ENCODE measurements at places on chromosomes 5 and 9.

DNA sequence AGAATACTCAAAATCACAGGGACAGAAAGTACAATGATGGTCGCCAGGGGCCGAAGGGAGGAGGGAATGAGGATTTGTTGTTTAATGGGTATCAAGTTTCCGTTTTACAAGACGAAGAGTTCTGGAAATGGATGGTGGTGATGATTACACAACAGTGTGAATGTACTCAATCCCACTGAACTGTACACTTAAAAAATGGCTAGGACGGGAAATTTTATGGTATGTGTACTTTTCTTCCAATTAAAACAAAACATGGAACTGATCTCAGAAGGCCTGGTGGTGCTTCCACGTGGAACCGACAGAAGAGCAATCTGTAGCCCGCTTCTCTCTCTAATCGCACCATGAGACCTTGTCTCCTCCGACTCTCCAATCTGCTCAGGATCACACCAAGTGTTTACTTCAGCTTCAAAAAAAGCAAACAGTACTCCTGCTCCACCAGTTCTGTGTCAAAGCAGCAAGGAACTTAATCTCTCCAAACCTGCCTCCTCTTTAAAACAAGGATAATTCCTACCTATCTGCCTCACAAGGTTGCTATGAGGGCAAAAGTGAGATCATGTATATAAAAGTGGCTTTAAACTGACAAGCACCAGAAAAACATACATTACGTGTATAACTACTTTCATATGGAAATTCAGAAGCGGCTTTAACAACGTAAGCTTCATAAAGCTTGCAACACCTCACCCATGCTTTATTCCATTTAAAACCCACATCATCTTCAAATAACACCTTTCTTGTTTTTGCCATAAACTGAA lies 2.1 kb downstream of the ECPAS start:
- no peak for DNase-seq

DNA sequence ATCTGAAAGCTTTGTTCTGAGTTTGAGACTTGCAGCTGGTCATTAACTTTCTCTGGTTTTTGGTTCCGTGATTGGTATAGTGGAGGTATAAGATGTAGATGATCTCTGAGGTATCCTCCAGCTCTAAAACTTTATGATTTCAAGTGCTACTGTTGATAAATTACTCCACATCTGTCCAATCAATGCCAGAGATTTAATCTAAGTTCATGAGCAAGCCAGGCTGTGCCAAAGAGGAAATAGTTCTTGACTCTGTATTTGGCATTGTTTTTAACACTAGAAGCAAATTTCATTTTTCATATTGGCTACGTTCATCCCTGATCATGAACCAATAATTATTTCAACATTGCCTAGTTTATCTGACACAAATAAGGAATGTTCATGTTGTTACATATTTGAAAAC lies 28.5 kb upstream of the CHD1 start:
- DNase-seq, result no peak

DNA sequence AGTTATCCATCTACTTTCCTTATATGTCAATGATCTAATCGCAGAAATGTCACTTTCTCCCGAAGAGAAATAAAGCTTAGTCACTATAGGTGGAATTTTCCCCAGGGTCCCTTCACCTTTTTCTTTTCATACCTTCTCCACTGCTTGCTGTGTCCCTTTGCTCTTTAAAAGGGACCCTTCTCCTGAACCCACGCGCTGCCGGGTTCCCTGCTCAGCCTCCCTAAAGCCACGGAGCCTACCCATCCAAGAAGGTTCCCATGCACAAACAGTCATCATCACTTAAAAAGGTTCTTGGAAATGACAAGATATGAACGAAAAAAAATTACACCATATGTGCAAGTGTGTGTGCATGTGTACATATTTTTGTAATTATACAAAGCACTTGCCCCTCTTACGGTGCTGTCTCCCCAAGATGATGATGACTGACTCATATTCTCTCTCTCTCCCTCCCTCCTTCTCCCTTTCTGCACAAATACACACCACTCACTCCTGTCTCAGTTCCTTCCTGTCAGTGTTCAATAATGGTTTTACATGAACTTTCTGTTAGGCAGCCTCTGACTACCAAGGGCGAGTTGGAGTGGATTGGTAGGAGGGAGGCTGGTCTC lies 1.5 kb upstream of the PTPRD start:
- DNase-seq, result no peak

DNA sequence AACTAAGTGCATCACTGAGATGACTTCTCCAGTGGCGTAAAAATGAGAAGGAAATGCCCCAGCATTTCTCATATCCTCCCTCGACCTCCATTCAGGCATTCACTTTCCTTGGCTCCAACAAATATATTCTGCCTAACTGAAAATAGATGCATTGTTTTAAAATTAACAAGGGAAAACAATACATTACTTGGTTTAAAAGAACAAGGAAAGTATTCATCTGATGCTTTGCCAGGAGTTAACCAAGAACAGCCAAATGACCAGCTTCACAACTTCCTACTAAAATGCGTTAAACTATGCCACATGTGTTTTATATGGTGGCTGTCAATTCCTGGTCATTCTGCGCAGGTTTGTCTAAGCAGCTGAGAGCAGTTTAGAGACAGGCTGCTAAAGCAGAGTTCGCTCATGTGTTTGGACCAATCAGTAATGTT lies 121.4 kb downstream of the GNAQ start:
- DNase-seq, result no peak

GRCh38 chr9:84953797-84954705 lies 284.5 kb downstream of the NTRK2 start:
- no peak for DNase-seq

GRCh38 chr9:89491694-89492093 lies 6.2 kb downstream of the SEMA4D start:
- no peak for DNase-seq

DNA sequence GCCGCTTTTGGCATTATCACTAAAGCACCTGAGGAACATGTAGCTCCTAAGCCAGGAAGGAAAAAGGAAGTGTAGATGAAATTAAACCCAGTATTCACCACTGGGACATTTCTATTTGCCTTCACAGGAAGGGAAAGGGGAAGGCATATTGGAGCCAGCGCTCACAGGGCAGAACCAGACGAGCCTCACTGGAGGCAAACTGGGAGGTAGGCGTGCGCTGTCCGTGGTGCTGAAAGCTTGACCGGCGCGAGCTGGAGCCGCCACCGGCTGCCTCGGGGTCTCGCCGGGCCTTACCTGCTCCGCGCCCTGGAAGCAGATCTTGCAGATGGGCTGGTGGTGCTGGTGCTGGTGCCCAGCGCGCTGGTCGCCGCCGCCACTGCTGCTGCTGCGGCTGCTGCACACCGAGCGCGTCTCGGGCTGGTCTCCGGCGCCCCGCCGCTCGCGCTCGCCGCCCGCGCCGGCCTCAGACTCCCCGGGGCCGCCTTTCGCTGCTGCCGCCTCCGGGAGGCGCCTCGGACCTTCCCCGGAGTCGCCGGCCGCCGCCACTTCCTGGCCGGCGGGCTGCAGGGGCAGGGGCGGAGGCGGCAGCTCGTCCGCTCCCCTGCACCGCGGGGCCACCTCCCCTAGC lies 732 bp downstream of the MARCHF11 start:
- DNase-seq, result no peak

GRCh38 chr9:33142535-33142934 lies 24.6 kb downstream of the B4GALT1 start:
- no peak for DNase-seq

- no peak for DNase-seq
Measured at GRCh38 chr9:102841376-102841775, 153.8 kb upstream of the CYLC2 start.

- no peak for DNase-seq
Measured at GRCh38 chr9:112378328-112379176, 1.4 kb upstream of the HSDL2 start.

GRCh38 chr9:136019041-136019680 lies 58.0 kb upstream of the UBAC1 start:
- DNase-seq, result no peak

DNA sequence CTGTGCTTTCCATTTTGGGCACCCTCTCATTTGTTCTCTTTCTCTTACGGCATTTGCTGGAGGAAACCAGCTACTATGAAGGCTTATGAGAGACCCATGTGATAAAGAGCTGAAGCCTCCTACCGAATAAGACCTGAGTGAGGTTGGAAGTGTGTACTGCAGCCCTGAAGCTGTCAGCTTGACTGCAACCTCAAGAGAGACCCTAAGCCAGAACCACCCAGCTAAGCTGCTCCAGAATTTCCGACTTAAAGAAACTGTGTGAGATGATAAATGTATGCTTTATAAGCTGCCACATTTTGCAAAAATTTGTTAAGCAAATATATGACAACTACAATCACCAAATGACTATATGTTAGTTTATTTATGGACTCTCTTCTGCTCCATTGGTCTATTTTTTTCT lies 151.7 kb upstream of the PTPRD start:
- DNase-seq, result no peak

DNA sequence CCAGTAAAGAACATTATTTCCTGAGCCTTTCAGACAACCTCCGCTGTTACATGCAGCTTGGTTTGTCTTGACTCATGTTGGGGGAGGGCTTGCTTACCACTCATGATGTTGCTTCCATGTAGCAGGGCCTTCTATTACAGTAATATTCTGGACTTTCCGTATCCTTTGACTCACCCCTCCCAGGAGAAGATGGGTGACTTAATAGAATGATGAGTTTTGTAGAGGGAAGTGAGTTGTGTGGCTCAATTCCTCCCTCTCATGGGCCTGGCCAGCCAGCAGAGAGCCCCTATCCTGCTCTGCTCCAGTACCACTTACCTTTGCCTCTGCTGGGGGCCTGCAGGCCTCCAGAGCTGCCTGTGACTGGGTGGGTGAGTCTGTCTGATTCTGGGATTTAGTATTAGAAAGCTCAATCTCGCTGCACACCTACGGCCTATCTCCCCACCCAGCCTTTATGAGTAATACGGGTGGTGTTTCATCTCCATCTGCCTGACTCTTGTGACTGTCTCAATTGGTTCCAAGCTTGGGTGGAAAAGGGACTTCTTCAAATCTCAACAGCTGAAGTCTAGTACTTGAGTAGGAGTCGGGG lies 52.6 kb upstream of the KLF9 start:
- DNase-seq, result no peak

GRCh38 chr5:172575416-172575815 lies 65.6 kb upstream of the NEURL1B start:
- DNase-seq, result no peak

GRCh38 chr5:9419794-9420193 lies 126.1 kb downstream of the SEMA5A start:
- no peak for DNase-seq

DNA sequence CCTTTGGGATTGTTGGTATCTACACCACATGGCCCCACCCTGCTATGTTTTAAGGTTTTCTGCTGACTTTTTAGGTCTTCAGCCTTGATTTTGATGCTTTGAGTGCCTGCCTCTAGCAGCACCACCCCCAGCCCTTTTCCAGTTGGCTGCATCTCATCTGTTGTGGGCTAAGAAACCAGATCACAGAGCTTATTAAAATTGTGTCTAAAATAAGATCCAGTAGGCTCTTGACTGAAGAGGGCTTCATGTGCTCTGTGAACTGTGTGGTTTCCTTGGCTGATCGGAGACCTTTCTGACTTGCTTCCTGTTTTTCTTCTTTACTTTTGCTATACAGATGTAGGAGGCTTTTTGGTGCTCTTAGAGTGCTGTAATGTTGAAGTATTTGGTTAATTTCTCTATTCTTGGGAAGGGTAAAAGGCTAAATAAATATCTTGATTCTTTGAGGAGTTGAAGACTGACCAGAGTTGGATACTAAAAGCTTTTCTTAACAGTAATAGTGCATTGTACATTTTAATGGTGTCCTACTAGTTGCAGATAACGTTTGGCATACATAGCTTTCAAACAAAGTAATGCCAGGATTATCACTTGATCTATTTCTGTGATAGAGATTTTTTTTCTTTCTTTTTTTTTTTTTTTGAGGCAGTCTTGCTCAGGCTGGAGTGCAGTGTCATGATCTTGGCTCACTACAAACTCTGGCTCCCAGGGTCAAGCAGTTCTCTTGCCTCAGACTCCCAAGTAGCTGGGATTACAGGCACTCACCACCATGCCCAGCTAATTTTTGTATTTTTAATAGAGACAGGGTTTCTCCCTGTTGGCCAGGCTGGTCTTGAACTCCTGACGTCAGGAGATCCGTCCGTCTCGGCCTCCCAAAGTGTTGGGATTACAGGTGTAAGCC lies 4.5 kb downstream of the UBE2D2 start:
- DNase-seq, result no peak

DNA sequence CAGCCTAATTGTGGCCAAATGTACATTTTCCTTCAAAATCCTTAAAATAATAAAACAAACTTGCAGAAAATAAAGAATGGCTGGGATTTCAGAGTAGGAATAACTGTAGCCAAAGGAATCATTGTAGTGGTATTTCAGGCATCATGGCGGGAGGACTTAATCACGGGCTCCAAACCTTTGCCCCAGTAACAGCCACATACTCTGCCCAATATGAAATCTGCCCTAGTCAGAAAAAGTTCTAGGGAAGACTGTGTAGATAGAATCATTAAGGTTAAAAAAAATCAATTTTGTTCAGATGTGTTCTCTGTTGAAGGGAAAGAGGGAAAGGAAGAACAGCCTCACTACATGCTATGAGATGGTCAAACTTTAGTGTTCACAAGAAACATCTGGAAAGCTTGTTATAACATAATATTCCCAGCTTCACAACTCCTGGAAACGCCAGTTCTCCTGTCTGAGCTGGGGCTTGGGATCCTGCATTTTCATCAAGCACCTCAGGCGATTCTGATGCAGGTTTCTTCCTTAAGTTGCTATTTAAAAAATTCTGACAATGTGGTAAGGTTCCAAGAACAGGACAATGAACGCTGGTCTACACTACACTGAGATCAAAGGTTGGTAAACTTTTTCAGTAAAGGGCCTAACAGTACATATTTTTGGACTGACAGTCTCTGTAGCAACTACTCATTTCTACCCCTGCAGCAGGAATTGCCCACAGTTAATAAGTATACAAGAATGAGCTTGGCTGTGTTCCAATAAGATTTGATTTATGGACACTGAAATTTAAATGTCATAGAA lies 87.9 kb downstream of the CEMIP2 start:
- no peak for DNase-seq

DNA sequence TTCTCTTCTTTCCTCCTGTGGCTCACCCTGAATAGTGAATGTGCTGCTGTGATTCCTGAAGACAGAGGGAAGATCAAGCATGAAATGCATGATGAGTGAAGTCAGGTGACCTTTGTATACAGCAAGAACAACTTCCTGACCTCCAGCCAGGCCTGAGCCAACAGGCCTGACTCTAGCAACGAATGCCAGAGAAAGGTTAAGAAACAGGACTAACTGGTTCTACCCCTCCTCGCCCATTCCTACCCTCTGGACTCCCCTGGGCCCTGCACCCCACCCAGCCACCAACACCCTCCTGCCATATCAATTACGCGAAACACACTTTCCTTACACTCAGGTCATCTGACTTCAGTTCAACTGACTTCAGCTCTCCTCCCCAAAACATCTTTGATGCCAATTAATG lies 4.9 kb downstream of the SUSD1 start:
- no peak for DNase-seq

GRCh38 chr5:4661326-4661725 lies 478.8 kb upstream of the ADAMTS16 start:
- DNase-seq, result no peak

- no peak for DNase-seq
Measured at GRCh38 chr9:124256517-124257069, 1.2 kb upstream of the NEK6 start.

- DNase-seq, result no peak
Measured at GRCh38 chr9:130500340-130501180, 55.8 kb downstream of the ASS1 start.

- no peak for DNase-seq
Measured at GRCh38 chr5:96565582-96566265, 96.5 kb upstream of the CAST start.
